ENCODE measurements at places on chromosomes 1 and 21. TPM values are rescaled to one million over a fixed set of nuclear protein-coding genes. Genes with fewer than 3 reads are reported as not detected.

The MX1 gene
- 109 TPM for total RNA-seq

GRCh38 chr1:11738783-11739182 is 2.8 kb downstream of the AGTRAP start:
- no peak for DNase-seq

DNA sequence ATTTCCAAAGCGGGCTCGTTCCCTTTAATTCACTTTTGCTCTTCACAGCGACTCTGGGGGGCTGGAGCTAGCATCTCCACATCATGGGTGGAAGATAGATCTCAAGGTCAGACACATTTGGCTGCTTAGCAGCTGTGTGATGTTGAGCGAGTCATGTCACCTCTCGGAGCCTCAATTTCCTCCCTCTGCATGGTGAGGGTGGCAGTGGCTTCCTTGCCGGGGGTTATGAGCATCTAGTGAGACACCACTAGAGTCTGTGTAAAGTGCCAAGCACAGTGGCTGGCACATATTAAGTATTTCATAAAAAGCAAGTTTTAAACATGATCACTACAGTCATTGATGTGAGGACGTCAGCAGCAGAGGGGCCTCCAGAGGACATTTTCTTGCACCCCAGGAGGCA is 16.9 kb upstream of the ECE1 start:
- no peak for DNase-seq

The CLEC20A gene
- total RNA-seq: not detected

The HSPA6 gene
- 0.33 TPM for total RNA-seq
